ENCODE measurements at places on chromosomes 1 and 21. TPM values are rescaled to one million over a fixed set of nuclear protein-coding genes. Genes with fewer than 3 reads are reported as not detected.

DNA sequence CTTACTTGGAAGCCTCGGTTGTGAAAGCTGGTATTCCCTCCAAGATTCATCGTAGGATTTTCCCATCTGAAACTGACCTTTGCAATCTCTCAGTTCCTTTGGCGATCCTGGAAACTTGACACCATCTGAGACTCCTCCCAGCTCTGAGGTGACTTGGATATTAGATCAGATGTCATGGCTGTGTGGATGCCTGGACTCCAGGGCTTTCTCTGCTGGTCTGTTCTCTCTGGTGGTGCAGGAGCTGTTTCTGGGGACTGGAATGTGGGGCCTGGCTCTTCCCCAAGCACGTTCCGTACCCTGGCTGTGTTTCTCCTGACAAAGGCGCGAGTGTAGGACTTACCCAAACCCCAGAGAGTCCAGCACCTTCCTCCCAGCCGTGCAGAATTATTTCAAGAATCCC is 252.2 kb downstream of the RPS6KC1 start:
- DNase-seq, result no peak

DNA sequence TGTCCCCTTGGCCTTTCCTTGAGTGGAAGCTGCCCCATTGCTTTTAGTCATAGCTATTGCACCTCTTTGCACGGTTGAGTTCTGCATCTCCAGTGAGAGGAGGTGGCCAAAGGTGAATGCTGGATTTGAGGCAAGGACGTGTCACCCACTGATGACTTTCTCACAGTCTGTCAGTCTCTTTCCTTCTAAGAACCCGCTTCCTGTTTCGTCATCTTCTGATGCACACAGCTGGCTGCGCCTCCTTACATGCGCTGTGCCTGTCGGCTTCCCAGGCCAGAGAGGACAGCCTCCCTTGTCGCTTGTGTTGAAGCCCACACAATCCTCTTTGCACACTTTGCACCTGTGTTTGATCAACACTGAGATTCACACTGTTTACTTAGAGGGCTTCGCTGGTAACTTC is 41.8 kb upstream of the PWP2 start:
- DNase-seq, result no peak

DNA sequence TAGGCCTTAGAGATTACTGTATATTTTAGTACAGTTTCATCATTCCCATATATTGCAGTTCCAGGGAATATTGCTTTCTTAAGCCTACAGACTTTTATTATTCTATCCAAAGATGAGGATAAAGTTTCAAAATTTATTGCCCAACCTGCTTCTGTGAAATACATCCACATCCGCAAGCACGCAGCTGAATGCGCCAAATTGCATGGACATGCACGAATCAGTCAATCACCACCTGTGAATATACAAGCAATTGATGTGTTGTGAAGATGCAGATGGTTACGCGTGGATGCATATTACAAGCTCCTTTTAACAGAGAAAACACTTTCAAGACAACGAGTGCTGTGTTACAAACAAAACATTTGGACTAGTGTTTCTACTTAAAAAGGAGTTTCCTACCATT is 577.8 kb upstream of the PLXNA2 start:
- no peak for DNase-seq

DNA sequence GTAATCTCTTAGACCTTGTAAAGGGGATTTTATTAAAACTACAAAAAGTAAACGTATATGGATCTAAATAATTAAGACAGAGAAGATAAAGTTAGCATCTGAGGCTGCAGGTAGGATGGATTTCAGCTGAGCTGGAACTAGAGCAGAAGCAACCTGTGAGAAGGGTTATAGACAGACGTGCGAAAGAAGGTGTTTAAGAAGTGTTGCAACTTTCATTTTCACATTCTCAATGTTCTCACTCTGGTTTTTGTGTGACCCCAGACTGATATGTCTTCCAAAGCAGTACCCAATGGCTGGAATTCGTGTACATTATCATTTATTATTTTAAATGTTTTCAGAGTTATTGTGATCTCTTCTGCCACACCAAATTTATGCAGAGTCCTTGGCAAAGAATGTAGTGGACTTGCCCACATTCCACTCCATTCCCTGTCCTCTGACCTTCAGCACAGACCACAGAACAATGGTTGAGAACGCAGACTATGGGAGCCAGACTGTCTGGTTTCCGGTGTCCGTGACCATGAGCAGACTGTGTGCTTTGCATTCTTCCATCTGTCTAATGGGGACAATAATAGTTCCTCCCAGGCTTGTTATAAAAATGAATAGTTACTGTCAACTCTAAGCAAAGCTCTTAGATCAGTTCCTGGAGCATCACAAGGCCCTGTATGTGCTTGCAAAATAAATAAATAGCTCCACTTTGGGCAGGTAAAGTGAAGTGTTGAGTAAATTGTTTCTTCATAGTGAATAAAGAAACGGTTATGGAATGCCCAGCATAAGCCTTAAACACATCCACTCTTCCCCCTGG is 140.6 kb upstream of the SAMSN1 start:
- DNase-seq, result no peak

The NBPF11 gene
- 16.6 TPM for total RNA-seq

The ACP6 gene
- total RNA-seq, result 27.6 TPM

Measured in dorsolateral prefrontal cortex (tissue), 122 donors.